ENCODE measurements at places on chromosomes 11 and 22.

DNA sequence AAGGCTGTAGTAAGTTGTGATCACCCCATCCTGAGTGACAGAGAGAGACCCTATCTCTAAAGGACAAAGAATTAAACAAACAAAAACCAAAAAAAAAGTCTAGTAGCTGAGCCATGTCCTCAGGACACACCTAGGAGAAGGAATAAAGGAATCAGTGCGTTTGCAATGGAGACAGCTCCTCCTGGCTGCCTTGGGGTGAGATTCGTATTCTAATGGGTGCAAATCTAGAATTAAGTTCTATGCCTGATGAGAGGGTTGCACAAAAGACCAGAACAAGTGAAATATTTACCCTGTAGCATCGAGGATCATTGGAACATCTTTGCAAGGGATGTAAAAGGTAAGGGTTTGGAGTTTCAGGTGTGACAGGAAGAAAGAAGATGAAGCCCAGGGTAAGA, 70.3 kb upstream of the BMAL1 start:
- DNase-seq = no peak

- DNase-seq = no peak
Observed at GRCh38 chr11:22684082-22684481, 17.7 kb downstream of the GAS2 start.

DNA sequence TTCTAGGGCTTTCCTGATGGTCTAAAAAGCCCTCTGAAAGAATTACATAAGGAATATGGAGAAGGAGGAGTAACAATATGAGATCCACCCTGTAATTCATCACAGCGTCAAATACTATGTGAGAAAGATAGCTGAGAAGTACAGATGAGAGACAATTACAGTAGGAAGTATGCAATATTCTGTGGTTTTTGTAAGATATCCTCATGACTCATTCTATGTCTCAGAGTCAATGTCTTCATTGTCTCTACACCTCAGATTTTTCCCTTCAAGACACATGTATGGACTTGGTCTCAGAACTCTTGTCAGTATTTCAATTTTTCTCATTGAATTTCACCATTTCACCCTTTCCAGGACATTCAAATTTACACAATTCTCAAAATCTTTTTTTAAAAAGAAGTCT, 343.3 kb upstream of the CTSC start:
- no peak for DNase-seq

DNA sequence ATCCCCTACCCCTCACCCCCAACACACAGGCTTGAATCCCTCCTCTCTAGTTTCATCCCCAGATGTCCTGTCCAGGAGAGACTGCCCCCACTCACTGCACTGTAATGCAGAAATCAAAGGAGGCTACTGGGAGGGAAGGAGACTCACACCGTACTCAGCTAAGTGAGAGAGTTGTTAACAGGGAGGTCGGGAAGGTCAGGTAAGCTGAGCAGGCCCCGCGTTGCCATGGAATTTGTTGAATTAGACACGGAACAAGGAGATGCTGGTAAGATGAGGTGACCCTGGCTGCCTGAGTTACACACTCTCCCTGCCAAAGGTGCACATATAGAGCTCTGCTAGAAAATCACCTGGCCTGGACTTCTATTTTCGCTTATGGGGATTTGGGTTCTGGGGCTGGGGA, 197.9 kb downstream of the NXPE2 start:
- DNase-seq = no peak

GRCh38 chr11:119912229-119912628, 183.2 kb upstream of the NECTIN1 start:
- no peak for DNase-seq

DNA sequence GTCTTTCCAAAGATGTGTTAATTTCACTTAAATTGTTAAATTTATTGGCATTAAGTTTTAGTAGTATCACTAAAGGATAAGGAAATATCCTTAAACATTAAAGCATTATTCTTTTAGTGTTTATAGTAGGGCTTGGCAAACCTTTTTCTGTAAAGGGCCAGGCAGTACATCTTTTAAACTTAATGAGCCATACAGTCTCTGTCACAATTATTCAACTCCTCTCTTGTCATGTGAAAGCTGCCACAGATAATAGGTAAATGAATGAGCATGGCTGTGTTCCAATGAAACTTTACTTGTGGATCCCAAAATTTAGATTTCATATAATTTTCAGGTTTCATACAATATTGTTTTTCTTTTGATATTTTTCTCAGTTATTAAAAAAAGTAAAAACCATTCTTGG, 268.2 kb upstream of the C11orf87 start:
- no peak for DNase-seq

Measured in stimulated activated CD8-positive, alpha-beta memory T cell treated with anti-CD3 and anti-CD28 coated beads, Interleukin-7, amount 100 ng/mL, for 24 hours (primary cell).